ENCODE measurements at places on chromosomes 4 and X.
A peak's percentile ranks its signal among the peaks of the same experiment; 100 is the strongest.

DNA sequence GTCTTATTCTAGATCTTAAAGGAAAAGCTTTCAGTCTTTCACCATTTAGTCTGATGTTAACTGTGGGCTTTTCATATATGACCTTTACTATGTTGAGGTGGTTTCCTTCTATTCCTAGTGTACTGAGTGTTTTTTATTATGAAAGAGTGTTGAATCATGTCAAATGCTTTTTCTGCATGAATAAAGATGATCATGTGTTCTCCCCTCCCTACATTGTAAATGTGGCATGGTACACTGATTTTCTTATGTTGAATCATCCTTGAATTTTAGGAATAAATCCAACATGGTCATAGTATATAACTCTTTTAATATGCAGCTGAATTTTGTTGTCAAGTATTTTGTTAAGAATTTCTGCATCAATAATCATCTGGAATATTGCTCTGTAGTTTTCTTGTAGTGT lies 4.3 kb downstream of the CLGN start:
- no peak for DNase-seq

DNA sequence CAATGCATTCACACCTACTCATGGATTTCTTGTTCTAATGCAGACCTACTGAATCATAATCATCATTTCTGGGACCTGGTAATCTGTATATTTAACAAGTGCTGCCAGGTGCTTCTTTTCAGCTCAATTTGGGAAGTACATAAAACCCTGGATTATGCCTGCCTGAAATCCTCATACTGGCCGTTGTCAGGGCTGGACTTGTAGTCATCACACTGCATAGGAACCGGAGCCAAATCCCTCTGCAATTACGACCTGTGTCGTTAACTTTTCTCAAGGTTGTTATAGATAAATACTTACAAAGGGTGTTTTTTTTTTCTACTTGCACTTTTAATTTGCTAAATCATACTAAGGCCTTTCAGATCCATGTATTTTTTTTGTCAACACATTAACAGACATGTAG lies 294.9 kb upstream of the PRPS2 start:
- no peak for DNase-seq

DNA sequence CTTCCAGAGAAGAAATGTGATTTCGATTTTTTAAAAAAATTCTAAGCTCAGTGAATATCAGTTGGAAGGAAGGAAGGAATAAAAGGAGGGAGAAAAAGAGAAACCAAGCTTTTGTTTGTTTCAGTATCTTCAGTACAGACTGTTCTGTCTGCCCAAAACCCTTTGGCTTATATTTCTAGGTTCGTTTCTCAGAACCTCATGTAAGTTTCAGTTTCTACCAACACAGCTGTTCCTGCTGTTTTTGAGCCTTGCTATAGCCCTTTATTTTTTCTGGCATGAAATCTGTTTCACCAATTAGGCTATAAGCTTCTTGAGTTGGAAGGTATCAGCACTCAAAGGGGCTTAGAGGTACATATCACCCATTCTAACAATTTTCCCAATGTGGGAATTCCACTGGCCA lies 157.9 kb downstream of the GBA3 start:
- DNase-seq: no peak

GRCh38 chr4:184942444-184943425 lies 75.6 kb upstream of the HELT start:
- DNase-seq: no peak

DNA sequence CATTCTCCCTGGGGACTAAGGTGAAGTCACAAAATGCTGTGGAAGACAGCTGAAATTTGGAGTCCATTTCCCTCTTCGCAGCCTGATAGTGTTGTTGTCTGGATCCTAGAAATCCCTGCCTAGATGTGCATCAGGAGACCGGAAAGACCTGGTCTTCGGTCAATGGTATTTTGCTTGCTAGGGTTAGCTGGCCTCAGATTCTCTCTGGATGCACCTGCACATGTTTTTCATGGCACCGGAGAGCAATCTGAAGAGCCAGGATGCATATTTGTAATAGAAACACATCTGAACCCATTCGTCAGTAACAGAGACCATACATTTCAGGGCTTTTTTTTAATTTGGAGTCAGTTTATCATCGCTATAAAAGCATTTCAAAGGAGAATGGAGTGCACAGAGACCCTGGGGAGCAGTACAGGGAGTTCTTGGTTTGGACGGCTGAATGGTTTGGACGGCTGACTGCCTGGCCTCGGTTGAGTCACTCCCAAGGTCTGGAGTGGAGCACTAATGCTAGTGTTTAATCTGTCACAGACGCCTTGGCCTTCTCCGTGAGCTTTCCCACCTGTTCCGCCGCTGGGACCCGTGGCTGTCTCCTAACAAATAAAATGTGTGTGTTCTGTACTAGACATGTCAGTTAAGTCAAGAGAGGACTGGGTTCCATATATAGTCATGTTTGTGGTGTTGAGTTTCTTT lies 7.5 kb upstream of the PDLIM3 start:
- no peak for DNase-seq

DNA sequence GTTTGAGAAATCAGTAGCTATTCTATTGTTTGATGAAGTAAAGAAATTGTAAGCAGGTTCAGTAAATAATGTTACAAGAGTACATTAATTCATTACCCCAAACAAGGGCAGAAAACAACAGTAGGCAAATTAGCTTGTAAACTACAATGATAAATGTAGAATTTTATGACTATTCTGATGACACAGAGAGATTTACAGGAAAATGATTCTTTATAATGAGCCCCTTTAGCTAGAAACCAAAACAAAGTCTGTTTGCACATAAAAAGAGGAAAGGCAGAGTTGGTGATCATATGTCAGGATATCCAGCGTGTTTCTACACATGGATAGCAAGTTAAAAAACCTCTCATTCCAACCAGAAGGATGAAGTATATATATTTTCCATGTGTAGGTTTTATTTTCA lies 204.8 kb downstream of the CFAP299 start:
- DNase-seq: no peak

- DNase-seq: no peak
Measured at GRCh38 chr4:156677131-156677531, 294.5 kb downstream of the PDGFC start.

DNA sequence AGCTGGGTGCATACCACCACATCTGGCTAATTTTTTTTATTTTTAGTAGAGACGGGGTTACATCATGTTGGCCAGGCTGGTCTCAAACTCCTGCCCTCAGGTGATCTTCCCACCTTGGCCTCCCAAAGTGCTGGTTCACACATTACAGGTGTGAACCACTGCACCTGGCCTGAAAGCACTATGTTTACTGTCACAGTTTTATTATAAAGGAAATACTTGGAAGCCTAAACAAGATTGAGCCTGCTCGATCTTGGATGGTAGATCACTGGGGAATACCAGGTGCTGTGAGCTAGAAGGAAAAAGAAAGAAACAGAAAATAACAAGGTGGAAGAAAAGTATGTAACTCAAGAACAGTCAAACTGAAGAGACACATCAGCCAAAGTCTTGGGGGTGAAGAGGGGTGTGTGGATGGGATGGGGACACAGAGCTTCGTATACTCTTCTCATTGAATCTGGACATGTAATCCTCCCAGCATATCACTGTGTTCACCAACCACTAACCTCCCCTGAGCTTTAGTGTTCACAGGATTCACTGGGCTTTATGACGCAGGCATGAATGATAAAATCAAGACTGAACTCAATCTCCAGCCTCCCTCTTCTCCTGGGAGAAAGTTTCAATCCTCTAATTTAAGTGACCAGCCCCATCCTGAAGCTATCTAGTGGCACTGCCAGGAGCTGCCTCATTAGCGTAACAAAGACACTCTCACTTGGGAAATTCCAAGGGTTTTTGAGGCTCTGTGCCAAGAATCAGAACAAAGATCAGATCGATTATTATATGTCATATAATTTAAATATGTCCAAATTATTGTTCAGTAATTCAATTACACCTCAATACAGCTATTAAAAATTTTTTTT lies 40.9 kb downstream of the PDS5A start:
- no peak for DNase-seq

GRCh38 chrX:54043541-54044125 lies 640 bp downstream of the PHF8 start:
- peak; percentile 50 for DNase-seq

DNA sequence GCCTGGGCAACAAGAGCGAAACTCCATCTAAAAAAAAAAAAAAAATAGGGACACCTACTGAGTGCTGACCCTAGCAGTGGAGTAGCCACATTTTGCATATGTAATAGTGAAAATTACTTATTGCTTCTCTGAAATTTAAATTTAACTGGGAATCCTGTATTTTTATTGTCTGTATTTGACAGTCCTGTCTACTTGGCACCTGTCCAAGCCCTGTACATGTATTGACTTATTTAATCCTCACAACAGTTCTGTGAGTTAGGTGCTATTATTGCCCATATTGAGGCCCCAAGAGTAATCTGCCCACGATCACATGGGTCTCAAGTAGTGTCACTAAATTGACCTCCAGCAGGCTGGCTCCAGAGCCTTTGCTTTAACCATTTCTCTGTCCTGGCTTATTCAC lies 81.6 kb downstream of the WDR19 start:
- no peak for DNase-seq

DNA sequence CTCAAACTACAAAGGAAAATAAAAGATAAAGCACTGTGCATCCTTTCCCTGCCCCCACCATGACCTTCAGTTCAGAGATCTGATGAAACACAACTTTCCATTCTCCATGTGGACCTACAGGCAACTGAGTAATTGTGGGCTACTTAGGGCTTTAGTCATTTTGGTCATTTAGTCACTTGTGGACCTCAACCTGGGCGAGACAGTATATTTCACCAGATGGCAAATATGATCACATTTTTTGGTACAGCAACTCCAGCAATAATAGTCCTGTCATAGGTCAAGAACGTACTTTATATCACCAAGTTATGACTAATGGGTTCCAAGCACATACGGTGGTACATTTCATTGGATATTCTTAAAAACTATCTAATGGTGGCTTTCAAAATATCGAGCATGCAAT lies 141.2 kb downstream of the PDGFC start:
- no peak for DNase-seq

DNA sequence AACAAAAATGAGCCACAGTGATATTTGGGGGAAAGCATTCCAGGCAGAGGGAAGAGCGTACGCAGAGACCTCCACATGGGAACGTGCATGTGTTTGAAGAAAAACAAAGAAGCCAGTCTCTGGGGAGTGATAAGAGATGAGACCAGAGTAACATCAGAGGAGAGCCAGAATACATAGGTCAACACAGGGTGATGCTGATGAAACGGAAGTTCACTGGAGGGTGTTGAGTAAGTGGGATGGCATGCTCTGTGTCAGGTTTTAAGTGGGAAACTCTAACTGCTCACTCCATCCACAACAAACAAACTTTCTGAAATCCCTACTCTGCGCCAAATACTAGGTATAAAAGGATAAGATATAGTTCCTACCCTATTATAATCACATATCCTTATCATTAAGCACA lies 110.0 kb downstream of the ARHGAP6 start:
- no peak for DNase-seq

DNA sequence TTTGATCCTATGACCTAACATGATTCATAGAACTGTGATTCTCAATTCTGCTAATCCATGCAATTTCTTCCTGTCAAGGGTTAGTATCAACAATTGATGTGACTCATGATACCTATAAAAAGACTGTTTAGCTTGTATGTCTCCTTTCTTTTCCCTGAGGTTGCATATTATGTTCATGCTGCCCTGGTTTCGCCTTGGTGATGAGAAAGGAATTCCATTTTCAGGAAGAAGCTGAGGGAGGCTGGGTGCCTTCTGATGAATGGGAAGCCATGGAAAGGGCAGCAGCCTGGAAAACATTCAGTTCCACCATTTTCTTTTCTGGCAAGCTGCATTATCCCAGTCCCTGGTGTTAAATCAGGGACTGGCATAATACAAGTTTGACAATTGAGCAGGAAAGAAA lies 976.5 kb downstream of the RPA4 start:
- DNase-seq: no peak

GRCh38 chrX:56783450-56783831 lies 54.4 kb downstream of the NBDY start:
- DNase-seq: peak; percentile 71

DNA sequence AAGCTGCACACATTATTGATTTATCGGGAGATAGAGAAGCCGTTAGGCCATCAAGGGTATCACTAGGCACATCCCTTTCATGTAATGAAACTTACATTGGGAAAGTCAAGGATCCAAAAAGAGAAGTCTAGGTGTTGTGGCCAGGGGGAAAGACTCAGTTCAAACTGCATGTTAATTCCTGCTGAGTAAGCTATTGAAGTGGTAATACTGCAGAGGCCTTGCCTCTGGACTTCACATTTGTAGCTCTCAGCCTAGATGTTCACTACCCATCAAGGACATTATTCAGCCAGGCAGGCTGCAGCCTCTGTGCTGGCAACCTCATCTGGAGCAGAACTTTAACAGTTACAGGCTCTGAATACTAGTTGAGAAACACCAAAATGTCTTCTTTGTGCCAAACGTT lies 2094.5 kb upstream of the AGA start:
- no peak for DNase-seq

DNA sequence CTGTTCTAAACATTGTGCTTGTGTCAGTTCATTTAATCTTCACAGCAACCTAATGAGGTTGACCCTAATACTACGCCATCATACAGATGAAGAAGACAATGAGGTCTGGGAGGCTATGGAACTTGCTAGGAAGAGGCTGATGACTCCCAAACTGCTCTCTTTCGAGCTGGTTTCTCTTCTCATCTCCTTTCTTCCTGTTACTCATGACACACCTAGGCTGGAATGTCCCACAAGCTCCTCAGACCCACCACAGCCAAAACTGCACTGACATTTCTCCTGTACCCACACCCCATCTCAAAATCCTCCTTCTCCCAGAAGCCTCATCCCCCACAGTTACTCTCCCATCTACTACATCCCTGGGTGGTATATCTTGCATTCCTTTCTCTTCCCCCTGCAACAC lies 27.4 kb upstream of the PJA1 start:
- DNase-seq: no peak

DNA sequence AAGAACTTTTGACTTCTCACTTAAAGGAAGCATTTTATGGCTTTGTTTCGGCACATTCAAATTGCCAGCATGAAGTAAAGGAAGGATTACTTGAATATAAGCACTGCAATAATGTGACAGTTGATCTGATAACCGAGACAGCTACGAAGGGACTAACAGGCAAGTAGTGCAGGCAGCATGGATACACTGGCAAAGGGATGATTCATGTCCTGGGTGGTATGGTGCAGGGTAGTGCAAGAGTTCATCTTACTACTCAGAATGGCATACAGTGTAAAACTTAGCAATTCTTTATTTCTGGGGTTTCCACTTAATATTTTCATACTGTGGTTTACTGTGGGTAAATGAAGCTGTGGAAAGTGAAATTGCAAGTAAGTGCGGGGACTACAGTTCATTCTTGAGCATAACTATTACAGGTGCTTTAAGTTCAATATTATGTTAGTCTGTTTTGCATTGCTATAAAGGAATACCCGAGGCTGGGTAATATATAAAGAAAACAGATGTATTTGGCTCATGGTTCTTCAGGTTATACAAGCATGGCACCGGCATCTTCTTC lies 611.8 kb downstream of the SPOCK3 start:
- no peak for DNase-seq

All from SHP77 (cell line).